ENCODE measurements at places on chromosomes 5 and 9.

DNA sequence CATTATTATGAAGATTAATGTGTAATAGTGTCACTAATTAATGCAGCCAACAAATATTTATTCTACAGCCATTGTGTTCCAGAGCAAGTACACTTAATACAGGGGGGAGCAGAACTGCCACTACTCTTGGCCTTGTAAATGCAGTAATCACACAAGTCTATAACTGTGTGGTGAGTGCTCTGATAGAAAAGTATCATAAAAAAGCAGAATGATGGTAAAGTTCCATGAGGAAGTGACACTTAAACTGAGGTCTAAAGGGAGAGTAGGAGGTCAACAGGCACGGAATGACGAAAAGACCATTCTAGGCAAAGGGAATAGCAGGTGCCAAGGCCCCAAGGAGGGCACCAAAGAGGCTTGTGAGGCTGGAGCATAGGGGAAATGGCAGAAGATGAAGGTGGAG is 142.9 kb downstream of the OSTF1 start:
- no peak for DNase-seq

- DNase-seq: no peak
These were observed 29.8 kb downstream of the STC2 start for GRCh38 chr5:173298213-173298926.

GRCh38 chr9:76159293-76159926 is 234.8 kb downstream of the RFK start:
- no peak for DNase-seq

DNA sequence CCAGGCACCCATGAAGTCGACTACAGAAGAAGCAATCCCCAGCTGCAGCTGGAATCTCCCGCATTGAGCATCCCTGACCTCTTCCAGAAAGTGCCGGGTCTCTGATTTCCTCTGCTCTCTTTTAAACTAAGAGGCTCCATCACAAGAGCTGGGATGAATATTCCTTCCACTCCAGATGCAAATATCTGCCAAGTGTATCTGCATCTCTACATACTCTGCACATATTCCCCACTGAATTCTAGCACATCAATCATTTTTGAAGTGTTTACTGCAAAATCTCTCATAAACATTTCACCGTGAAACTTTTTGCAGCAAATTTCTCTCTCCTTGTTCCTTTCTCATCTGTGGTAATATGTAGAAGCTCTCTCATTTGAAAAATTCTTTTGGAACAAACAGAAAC is 161.5 kb downstream of the GABRB2 start:
- no peak for DNase-seq

- no peak for DNase-seq
These were observed 3.6 kb upstream of the B4GALT1 start for GRCh38 chr9:33170464-33171415.

- no peak for DNase-seq
These were observed 116.0 kb upstream of the OR13F1 start for GRCh38 chr9:104388071-104388470.

GRCh38 chr9:112249277-112249676 is 74.2 kb upstream of the SUSD1 start:
- no peak for DNase-seq

GRCh38 chr9:35726931-35727330 is 5.1 kb downstream of the TLN1 start:
- DNase-seq: no peak

GRCh38 chr9:136199391-136200288 is 5.3 kb downstream of the LHX3 start:
- DNase-seq: no peak

- no peak for DNase-seq
These were observed 300.0 kb downstream of the PIK3R1 start for GRCh38 chr5:68515514-68515913.

DNA sequence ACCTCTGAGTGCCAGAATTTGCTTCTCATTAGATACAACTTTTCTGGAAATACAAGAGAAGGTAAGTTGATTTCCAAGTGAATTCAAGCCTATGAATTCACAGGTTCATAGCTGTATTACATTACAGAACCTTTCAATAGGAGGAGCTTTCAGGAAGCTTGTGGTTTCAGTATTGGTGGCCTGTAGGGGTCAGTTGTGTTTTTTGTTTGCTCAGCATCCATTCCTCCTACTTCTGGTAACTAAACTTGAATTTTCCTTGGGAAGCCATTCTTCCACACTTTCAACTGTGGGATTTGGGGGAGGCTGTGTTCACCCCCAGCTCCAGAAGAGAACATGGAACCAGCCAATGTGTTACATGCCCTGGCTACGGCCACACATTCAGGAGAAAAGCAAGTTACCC is 5.6 kb upstream of the CYSTM1 start:
- no peak for DNase-seq

- DNase-seq: no peak
These were observed 52.2 kb downstream of the PTCD2 start for GRCh38 chr5:72372331-72372730.

GRCh38 chr5:95759005-95759404 is 27.9 kb downstream of the RHOBTB3 start:
- DNase-seq: no peak

DNA sequence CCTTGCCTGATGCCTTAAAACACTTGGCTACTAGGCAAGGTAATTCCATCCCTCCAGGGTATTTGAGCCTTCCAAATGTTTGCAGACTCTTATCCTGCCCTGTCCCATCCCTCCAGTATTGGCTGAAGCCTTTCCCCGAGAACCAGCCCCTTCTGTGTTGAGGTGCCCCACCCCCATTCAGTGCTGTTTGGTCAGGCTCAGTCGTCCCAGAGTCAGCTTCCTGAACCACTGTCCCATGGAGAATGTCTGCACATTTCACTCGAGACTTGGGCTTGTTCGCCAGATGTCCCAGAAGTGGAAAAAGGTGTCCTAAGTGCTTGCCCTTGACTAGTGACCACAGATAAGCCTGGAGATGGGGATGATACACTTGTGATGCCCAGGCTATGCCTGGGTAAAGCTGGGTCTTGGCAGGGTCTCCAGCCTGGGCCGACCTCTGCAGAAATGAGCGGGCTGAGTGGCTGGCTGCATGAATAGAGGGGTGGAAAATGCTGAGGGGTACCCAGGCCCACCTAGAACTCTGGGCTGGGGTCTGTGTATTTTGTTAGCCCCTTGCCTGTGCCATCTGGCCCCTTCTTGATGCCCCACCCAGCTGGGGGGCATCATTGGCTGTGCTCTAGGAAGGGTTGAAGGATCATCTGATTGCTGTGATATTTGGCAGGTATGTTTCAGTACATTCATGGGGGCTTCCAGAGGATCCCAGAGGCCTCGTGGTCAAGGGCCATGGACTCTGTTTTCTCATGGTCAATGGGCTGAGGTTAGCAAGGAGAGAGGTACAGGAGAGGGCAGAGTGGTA is 178.4 kb downstream of the MACROH2A1 start:
- peak; percentile 31 for DNase-seq

- no peak for DNase-seq
These were observed 182.8 kb upstream of the GDNF start for GRCh38 chr5:38022631-38023030.

DNA sequence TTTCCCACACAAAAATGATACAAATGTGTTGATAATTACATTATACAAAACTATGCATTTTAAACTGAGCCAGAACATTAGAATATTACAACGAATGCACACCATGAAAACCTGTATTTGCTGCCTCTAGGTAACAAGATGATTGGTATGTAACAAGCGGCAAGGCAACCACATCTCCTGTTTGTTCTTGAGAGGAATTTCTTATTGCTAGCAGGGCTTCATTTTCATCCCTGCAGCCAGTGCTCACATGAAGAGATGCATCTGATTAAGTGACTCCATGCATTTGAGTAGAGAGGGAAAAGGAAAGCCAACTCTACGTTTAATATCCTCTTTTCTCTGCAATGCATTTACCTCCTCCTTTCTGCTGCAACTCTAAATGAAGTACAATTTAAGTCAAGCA is 36.6 kb downstream of the FRMD3 start:
- DNase-seq: no peak

- peak; percentile 50 for DNase-seq
These were observed 126.7 kb downstream of the SLC25A46 start for GRCh38 chr5:110865400-110866094.

All from ecto neural progenitor cell (in vitro differentiated cells).